Activated naive CD8-positive, alpha-beta T cell treated with anti-CD3 and anti-CD28 coated beads for 36 hours (primary cell): ENCODE measurements at places on chromosomes 11 and 22. TPM values are rescaled to one million over a fixed set of nuclear protein-coding genes. Genes with fewer than 3 reads are reported as not detected.

DNA sequence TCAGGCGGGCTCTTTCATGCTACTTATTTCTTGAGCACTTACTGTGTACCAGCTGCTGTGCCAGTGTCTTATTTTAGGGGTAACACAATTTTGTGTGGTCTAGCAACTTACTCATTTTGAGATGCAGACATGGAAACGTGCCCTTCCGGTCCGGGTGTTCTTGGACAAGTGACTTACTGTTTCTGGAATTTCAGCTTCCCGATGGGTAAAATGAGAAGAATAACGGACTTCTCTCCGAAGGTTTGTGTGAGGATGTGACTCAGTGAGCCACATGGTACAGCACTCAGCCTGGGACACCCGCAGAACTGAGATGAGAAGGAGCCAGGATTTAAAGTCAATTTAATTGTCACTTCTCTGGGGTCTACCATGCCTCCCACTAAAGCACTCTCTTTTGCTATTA lies 114.5 kb upstream of the SYT13 start:
- H3K4me3 ChIP-seq = no peak overlapping the region
- H3K27ac ChIP-seq = no peak overlapping the region
- H3K27me3 ChIP-seq = peaks cover 4% of the 10 kb centered on the region

DNA sequence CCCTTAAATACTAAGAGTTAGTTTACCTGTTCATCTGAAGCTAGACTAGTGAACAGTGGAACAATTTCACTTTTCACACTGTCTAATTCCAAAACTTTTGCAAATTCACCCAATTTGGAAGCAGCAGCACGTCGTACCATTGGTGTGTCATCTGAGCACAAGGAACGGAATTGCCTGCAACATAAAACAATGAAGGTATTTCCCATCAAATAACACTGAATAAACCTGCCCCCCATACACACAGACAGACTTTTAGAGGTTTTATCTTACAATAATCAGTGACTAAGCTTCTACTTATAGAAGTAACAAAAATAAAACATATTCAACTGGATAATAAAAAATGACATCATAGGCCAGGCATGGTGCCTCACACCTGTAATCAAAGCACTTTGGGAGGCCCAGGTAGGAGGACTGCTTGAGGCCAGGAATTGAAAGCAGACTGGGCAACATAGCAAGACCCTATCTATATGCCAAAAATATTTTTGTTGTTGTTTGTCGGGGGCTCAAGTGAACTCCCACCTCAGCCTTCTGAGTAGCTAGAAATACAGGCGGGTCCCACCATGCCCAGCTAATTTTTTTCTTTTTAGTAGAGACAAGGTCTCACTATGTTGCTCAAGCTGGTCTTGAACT lies 6.3 kb downstream of the PPP2R1B start:
- no peak overlapping the region for H3K4me3 ChIP-seq
- peaks cover 24% of the 10 kb centered on the region for H3K4me1 ChIP-seq
- peaks cover 30% of the 10 kb centered on the region for H3K36me3 ChIP-seq
- no peaks in the 10 kb centered on the region for H3K27me3 ChIP-seq
- no peak for DNase-seq

- peak; percentile 86 for DNase-seq
- peak overlapping the region; percentile 92 for H3K27ac ChIP-seq
- H3K36me3 ChIP-seq = peaks cover 5% of the 10 kb centered on the region
- peaks cover 74% of the 10 kb centered on the region for H3K4me1 ChIP-seq
- H3K27me3 ChIP-seq = no peaks in the 10 kb centered on the region
- peak overlapping the region; percentile 84 for H3K4me3 ChIP-seq
These were observed 25.0 kb upstream of the SUSD2 start for GRCh38 chr22:24156141-24156912.

- H3K27ac ChIP-seq = no peak overlapping the region
- no peaks in the 10 kb centered on the region for H3K36me3 ChIP-seq
- H3K27me3 ChIP-seq = no peaks in the 10 kb centered on the region
These were observed 673.3 kb downstream of the CNTN5 start for GRCh38 chr11:99693941-99694492.

DNA sequence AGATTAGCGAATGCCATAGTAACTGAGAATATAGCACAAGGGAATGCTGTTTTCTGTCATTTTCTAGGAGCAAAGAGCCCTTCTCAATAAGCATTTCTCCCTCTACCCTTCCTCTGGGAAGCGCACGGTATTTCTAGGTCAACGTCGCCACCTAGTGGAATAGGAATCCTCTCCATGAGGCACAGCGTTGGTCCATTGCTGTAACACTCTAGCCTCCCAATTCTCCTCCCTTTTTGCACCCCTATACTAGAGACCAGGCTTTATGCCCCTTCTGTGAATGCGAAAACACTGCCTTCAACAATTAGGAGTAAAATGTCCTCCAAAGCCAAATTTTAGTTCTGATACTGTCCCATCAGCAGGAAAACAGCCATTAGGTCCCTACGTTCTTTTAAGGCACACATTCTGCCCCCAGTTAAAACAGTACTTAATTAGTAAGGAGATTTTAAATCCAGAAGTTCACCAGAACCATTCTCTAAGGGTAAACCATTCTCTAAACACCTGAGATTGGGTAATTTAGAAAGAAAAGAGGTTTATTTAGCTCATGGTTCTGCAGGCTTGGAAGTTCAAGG lies 12.8 kb upstream of the HYLS1 start:
- H3K27ac ChIP-seq = no peak overlapping the region
- peaks cover 14% of the 10 kb centered on the region for H3K27me3 ChIP-seq
- H3K36me3 ChIP-seq = no peaks in the 10 kb centered on the region
- no peak overlapping the region for H3K4me3 ChIP-seq
- peak; percentile 39 for DNase-seq

DNA sequence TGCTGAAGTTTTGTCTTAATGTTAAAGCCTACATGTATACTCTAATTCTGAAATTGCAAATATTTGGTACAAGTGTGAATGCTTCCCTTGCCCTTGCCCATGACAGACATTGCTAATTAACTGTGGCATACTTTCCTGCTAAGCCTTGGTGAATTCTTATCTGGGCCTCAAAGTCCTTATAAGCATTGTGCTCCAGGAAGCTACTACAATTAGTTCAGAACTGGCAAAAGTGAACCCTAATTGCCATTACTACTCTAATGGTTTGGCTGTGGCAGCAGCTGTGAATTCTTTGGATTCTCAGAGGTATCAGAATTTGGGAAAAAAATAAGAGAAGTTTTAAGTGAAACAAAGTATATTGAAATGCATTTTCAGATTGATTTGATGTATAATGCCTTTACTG lies 24.3 kb downstream of the EMSY start:
- peaks cover 17% of the 10 kb centered on the region for H3K36me3 ChIP-seq
- H3K4me1 ChIP-seq = peaks cover 6% of the 10 kb centered on the region
- H3K27me3 ChIP-seq = no peaks in the 10 kb centered on the region
- H3K4me3 ChIP-seq = no peak overlapping the region
- no peak overlapping the region for H3K27ac ChIP-seq

DNA sequence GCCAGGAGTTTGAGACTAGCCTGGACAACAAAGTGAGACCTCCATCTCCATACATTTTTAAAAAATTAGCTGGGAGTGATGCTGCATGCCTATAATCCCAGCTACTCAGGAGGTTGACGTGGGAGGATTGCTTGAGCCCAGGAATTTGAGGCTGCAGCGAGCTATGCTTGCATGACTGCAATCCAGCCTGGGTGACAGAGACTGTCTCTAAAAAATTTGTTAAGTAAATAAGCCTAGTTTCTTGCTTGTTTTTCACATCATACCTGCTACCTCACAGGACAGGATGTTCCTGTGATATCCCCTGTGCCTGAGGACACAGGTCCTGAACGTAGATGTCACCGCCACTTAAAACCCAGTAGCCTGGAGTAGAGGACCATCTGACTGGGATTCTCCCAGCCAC lies 348.6 kb downstream of the MN1 start:
- H3K36me3 ChIP-seq = no peaks in the 10 kb centered on the region
- no peaks in the 10 kb centered on the region for H3K4me1 ChIP-seq
- H3K27me3 ChIP-seq = peaks cover 6% of the 10 kb centered on the region
- no peak overlapping the region for H3K4me3 ChIP-seq

DNA sequence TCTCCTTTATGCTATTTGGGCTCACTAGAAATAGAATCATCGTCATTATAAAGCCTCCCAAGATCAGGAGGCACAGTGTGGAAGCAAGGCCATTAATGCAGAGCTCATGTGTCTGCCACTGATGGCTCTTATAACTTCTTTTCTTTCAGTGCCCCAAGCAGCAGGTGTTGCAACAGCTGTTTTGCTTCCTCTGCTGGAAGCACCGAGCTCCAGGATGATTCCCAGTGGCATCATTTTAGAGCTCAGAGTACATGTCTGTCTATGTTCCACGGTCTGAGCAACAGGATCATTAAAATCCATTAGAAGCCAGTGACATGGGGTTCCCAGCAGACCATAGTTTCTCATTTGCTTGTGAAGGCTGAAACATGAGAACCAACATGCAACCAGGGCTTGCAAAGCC lies 803.0 kb upstream of the FAT3 start:
- no peak overlapping the region for H3K4me3 ChIP-seq
- no peaks in the 10 kb centered on the region for H3K27me3 ChIP-seq
- H3K27ac ChIP-seq = no peak overlapping the region

- no peaks in the 10 kb centered on the region for H3K27me3 ChIP-seq
- DNase-seq = no peak
- no peaks in the 10 kb centered on the region for H3K4me1 ChIP-seq
- no peaks in the 10 kb centered on the region for H3K36me3 ChIP-seq
- no peak overlapping the region for H3K27ac ChIP-seq
These were observed 185.4 kb upstream of the GUCY1A2 start for GRCh38 chr11:107203656-107204055.

- H3K4me3 ChIP-seq = peak overlapping the region; percentile 76
- H3K36me3 ChIP-seq = peaks cover 10% of the 10 kb centered on the region
- H3K4me1 ChIP-seq = peaks cover 70% of the 10 kb centered on the region
- no peaks in the 10 kb centered on the region for H3K27me3 ChIP-seq
- H3K27ac ChIP-seq = peak overlapping the region; percentile 95
These were observed 56.9 kb downstream of the PACS1 start for GRCh38 chr11:66126808-66127555.

- H3K27me3 ChIP-seq = no peaks in the 10 kb centered on the region
- H3K36me3 ChIP-seq = no peaks in the 10 kb centered on the region
- DNase-seq = no peak
- H3K27ac ChIP-seq = no peak overlapping the region
- no peak overlapping the region for H3K4me3 ChIP-seq
- H3K4me1 ChIP-seq = no peaks in the 10 kb centered on the region
These were observed 11.2 kb upstream of the TMEM184B start for GRCh38 chr22:38284042-38284402.

GRCh38 chr11:12871788-12872321 lies 137.3 kb upstream of the RASSF10 start:
- H3K36me3 ChIP-seq = no peaks in the 10 kb centered on the region
- H3K4me3 ChIP-seq = no peak overlapping the region
- no peaks in the 10 kb centered on the region for H3K4me1 ChIP-seq
- no peak for DNase-seq
- no peak overlapping the region for H3K27ac ChIP-seq
- H3K27me3 ChIP-seq = peaks cover 7% of the 10 kb centered on the region

DNA sequence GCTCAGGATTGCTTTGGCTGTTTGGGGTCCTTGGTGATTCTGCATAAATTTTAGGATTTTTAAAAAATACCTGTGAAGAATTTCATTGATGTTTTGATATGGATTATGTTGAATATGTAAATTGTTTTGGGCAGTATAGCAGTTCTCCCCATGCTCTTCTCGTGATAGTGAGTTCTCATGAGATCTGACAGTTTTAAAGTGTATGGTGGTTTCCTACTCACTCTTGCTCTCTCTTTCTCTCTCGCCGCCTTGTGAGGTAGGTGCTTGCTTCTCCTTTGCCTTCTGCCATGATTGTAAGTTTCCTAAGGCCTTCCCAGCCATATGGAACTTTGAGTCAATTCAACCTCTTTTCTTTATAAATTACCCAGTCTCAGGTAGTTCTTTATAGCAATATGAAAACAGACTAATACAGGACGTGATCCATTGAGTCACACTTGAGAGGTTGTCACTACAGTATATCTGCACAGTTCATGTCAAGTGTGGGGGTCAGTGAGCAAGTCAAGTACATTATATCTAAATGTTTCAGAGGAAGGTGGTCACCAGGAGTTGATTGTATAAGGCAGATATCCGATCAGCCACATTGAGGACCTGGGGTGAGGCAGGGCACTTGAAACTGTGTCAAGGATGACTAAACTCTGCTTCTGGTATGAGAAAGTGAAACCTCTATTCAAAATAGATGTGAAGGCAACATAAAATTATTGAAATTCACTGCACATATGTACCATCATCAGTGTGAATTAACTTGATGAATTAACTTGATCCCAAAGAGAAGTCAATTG lies 70.7 kb upstream of the CCDC179 start:
- H3K4me1 ChIP-seq = peaks cover 5% of the 10 kb centered on the region
- H3K27me3 ChIP-seq = no peaks in the 10 kb centered on the region
- H3K27ac ChIP-seq = no peak overlapping the region
- no peak overlapping the region for H3K4me3 ChIP-seq
- no peak for DNase-seq
- H3K36me3 ChIP-seq = no peaks in the 10 kb centered on the region

DNA sequence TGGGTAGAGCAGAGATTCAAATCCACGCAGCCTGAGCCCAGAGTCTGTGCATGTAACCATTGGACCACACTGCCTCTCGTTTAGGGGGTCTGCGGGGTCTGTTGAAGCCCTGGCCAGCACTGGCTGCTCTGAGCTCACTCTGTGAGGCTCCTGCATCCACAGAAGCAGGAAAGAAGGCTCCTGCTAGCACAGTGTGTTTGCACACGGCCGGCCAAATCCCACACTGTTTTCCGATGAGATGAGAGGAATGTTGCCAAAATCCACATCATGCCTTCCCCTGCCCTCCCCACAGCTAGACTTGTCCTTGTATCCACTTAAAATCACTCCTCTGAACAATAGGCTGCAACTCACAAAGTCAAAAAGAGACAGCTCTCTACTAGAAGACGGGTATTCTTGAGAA lies 10.6 kb upstream of the SLC22A12 start:
- no peak overlapping the region for H3K27ac ChIP-seq
- no peak overlapping the region for H3K4me3 ChIP-seq
- no peak for DNase-seq
- no peaks in the 10 kb centered on the region for H3K4me1 ChIP-seq
- H3K36me3 ChIP-seq = no peaks in the 10 kb centered on the region

DNA sequence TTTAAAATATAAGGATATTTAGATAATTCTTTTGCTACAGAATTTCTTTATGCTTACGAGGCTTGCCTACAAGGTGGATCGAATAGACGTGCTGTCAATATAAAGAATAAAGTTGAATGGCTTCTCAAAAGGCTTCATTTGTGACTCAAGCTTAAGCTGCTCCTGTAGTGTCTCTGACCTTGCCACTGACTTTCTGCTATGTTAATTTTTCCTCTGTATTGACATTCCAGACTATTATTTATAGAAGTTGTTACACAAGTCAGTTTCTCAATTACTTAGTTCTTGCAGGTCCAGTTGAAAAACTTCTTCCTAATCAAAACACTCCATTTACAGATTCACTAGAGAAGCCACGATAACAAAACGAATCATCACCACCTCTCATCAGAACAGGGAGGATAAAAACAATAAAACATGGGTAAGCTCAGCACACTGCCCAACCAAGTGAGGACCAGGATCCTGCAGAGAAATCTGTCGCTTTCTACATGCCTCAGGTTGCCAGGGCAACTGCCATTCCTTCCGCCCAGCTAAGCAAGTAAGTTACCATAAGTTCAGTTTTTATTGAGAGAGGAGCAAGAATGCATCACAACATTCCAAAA lies 39.0 kb upstream of the CHKA start:
- no peak overlapping the region for H3K4me3 ChIP-seq
- H3K27me3 ChIP-seq = no peaks in the 10 kb centered on the region
- H3K27ac ChIP-seq = no peak overlapping the region
- H3K36me3 ChIP-seq = no peaks in the 10 kb centered on the region
- no peaks in the 10 kb centered on the region for H3K4me1 ChIP-seq
- DNase-seq = no peak

Gene HPX
- not detected for total RNA-seq

Gene TENM4
- total RNA-seq = not detected

Gene NNMT
- total RNA-seq = not detected

Gene MS4A4A
- not detected for total RNA-seq

Gene TCF20
- 62.4 TPM for total RNA-seq

Gene NPTXR
- 0.85 TPM for total RNA-seq

Gene ZNF70
- total RNA-seq = 1.9 TPM

Gene CHRNA10
- total RNA-seq = 1.0 TPM
